ENCODE measurements at places on chromosomes 11 and 22.

- no peak for DNase-seq
Observed at GRCh38 chr11:128957202-128957482, 14.5 kb upstream of the TP53AIP1 start.

- DNase-seq, result no peak
Observed at GRCh38 chr11:107996006-107996776, 12.5 kb upstream of the CUL5 start.

DNA sequence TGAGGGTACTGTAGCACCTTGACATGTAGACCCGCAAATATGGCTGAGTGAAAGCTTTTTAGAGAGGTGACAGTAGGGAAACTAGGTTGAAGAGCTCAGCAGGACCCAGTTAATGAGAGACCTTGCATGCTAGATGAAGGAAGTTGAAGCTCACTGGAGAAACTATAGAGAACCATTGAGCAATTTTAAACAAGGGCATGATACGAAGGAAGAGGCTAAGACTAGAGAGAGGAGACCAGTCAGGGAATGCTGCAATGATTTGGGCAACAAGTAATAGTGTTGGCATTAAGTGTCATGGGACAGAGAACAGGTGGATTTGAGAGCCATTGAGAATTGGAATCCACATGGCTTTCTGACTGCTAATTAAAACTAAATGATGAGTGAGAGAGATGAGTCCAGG is 4.1 kb downstream of the OLFML1 start:
- DNase-seq, result no peak

- peak; percentile 67 for DNase-seq
Observed at GRCh38 chr11:57456960-57457642, 3.2 kb upstream of the RTN4RL2 start.

DNA sequence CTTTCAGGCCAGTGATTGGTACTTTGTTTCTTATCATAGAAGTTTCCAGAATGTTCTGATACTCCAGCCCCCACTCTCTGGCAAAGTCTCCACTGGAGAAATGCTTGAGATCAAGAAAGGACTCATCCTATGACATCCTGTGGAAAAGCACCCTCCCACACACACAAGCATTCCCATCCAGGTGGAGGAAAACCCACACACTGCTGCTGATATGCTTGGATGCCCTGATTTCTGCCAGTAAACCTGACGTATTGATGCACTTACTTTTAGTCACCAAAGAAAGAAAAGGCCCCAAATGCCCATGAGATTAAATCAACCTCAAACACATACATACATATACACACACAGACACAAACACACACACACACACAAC is 9.2 kb upstream of the SLC5A12 start:
- no peak for DNase-seq

GRCh38 chr11:61639816-61640443 is 40.3 kb upstream of the DAGLA start:
- no peak for DNase-seq

DNA sequence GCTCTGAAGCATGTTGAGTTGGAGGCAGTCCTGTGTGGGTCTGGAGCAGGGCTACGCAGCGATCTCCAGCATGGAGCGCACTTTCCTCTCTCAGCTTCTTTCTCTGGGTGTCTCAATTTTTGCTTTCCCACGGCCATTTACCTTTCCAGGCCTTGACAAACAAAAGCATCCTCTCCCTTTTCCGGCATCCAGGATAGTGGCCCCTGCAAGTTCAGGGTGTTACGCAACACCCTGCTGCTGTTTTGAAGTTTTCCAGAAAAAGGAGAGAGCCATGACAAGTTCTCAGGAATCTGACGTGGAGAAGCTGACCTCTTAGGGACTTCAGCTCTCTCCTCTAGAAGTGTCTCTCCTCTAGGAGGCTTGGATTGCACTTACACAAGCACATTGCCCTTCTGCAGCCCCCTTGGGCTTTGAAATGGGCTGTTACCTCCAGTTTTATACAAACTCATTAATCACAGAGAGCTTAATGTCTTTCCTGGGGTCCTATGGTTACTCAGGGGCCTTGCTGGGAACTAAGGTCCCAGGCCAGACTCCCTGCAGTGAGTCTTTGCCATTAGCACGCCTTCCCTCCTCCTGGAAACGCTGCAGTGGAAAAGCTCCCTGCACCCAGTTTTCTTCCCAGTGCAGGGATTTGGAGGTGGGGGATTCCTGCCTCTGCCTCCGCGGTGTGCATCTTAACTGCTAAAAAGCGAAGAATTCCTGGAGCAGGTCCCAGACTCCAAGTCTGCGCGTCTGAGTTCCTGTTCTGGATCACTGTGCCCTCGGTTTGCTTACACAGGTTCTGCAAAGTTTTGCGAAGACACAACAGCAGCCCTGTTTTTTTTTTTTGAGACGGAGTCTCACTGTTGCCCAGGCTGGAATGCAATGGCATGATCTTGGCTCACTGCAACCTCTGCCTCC is 80.4 kb downstream of the BARX2 start:
- no peak for DNase-seq

GRCh38 chr11:66227700-66228099 is 40.7 kb upstream of the RAB1B start:
- DNase-seq, result no peak

GRCh38 chr11:62069374-62069773 is 54.4 kb upstream of the INCENP start:
- no peak for DNase-seq

DNA sequence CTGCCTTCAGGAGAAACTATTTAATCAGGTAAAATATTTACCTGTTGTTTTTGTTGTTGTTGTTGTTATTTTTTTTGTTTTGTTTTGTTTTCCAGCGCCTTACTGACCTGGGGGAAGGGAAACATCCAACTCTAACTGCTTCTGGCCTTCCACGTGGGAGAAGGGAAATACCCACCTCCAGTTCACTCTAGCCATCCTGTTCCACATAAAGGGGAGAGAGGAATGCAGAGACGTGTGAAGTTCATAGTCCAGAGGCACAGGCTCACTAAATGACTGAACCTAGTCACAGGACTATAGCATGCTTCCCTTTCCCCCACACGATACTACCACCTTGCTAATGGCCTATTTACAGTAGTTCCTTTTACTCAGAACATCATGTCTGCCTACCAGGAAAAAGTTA is 72.4 kb upstream of the VSTM5 start:
- no peak for DNase-seq

DNA sequence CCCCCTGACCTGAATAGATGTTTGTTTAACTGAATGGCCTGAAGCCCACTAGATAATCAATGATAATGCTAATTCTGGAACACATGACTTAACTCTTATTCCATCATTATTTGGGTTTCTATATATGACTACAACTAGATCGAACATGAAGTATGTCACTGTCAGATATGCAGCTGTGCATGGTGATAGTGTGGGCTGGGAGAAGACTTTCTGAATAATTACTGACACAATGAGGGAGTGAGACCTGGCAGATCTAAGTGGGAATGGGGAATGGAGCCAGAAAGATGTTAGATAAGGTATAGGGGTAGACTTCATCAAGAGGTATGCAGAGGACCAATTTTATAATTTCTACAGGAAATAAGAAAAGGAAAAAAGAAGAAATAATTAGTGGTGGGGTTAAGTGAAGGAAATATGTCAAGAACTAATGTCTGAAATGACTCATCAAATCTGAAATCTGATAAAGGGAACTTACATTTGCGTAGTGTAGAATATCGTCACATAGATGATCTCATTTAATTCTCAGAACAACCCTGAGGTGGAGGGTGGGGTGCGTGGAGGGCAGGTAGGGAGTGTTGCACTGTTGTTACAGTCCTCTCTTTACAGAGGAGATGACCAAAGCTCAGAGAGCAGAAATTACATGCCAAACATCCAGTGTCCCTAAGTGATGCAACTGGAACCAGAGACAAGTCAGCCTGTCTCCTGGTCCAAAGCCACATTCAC is 68.2 kb upstream of the EED start:
- no peak for DNase-seq

DNA sequence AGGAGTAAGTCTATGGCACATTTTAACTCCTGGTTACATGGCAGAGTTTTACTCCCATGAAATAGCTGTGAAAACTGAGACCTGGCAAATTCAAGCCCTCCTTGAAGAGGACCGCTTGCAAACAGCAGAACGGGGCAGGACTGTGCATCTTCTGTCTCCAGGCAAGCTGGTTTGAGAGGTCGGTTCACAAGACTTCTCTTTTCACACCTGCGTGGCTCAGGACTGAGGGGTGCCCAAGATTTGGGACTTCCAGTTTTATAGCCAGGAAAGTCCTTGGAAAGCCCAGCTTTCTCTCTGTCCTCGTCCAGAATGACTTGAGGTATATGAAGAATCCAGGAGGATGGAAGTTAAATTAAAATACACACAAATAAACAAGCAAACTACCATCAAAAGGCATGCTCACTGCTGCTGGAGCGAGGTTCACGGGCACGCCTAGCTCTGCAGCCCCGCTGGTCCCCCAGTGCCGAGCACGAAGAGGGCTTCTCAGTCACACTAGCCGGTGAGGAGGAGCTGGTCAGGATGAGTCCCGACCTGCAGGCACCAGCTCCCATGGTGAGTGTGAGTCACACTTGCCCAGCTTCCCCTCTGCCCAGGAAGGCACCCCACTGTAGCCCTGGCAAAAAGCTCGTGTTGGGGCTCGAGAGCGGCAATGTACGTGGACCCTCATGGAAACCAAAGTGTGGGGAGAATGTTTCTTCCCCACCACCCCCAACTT is 1382.4 kb downstream of the BRD1 start:
- no peak for DNase-seq

DNA sequence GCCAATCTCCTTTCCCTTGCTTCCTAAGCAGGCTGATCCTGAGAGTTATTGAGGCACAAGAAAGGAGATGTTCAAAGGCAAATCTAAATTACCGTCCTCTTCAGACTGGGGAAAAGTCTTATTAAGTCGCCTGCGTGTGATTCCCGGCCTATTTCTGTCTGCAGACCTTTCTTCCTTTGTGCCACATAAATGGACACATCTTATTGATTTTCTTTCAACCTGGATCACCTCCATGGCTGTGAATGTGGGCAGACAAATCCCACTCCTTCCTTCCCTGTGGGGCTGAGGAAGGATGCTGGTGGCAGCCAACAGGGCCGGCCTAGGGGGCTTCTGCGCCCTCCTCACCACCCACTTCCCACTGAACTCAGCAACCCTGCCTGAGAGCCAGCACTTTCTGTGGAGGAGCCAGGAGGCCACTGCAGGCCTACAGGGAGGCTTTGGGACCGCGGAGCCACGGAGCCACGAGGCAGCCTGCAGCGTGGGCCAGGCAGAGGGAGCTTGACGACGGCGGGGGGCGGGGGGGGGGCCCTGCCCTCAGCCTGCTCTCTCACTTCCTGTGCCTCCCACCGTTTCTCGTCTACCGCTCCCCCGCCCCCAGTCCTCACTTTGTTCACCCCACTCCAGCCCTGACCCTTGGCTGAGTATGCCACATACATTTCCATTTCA is 73.6 kb upstream of the LMO1 start:
- DNase-seq, result no peak

DNA sequence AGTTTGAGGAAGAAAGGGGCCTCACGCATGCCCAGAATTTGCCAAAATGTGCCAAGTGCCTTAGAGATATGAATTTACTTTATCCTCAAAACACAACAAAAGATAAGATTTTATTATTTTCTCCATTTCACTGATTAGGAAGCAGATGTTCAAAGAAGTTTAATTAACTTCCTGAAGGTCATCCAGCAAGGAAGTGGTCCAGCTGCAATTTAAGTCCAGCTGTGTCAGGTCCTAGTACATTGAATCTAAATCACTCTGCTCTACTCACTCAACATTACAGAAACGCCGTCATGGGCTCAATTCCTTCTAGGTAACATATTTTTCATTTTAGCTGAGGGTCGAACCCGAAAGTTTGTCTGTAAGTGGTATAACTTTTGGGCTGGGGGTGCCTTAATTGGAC is 115.4 kb downstream of the CCDC34 start:
- DNase-seq, result no peak

- peak; percentile 73 for DNase-seq
Observed at GRCh38 chr11:62081378-62082291, 42.2 kb upstream of the INCENP start.

GRCh38 chr11:110465231-110465630 is 35.5 kb downstream of the FDX1 start:
- DNase-seq, result no peak

- no peak for DNase-seq
Observed at GRCh38 chr11:130710021-130710420, 206.3 kb downstream of the SNX19 start.

GRCh38 chr11:35914816-35915215 is 29.0 kb upstream of the LDLRAD3 start:
- DNase-seq, result no peak

- no peak for DNase-seq
Observed at GRCh38 chr11:6566704-6567370, 36.6 kb downstream of the RRP8 start.

DNA sequence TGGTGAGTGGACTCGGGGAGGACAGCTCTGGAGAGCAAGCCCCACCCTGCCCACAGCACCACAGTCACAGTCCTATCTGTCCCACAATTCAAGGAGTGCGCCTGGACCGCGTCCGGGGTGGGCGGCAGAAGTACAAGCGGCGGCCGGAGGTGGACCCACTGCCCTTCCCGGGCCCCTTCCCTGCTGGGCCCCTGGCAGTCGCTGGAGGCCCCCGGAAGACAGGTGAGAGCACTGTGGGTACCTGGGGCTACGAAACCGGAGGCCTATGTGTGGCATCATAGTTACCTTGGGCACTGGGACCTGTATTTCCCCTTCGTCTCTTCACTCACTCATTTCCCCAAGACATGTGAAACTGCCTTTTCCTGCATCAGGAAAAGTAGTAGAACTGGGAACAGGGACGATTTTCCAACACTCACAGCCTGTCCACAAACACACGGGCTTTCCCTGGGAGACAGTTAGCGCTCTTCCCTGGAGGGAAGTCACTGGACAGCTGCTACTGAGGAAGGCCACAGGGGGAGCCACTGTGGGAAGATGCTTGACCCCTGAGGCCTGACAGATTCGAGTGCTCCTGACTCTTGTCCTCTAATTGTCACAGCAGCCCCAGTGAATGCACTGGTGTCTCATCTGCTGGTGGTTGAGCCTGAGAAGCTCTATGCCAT is 3.1 kb downstream of the TRMT112 start:
- DNase-seq, result no peak

- DNase-seq, result no peak
Observed at GRCh38 chr11:12845739-12846358, 163.3 kb upstream of the RASSF10 start.

- peak; percentile 36 for DNase-seq
Observed at GRCh38 chr11:13316528-13316961, 39.0 kb downstream of the BMAL1 start.

DNA sequence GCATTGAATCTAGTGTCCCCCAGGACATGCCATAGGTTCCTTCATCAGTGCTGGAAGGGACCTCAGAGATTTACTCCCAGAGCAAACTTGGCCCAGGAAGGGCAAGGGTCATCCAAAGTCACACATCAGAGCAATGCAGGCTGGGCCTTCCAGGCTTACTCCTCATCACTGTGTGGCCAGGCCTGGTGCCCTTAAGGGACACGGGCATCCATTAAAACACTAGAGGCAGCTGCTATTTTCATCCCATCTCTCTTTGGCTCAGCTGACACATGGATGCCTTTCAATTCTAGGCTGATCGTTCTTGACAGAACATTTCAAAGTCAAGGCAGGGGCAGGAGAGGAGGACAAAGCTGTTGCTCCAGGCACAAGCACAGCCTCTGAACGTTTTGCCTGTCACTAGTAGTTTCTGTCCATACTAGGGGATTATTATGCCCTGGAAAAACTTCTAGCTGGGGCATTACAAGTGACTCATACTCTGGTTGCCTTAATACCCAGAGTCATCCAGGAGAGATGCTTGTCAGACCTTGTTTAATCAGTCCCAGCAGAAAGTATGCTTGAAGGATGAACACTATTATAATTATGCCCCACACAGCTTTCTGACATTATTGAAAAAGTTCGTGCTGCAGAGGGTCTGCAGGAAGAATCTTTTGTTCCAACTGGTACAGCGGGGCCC is 240.3 kb downstream of the TENM4 start:
- DNase-seq, result no peak

GRCh38 chr11:68994161-68994893 is 13.5 kb upstream of the MRGPRD start:
- DNase-seq, result no peak

- no peak for DNase-seq
Observed at GRCh38 chr22:35839841-35840301, 122.2 kb downstream of the APOL5 start.

Measured in RWPE1 (cell line).